ENCODE measurements at places on chromosomes 4 and X. TPM values are rescaled to one million over a fixed set of nuclear protein-coding genes. Genes with fewer than 3 reads are reported as not detected.

- DNase-seq: no peak
- H3K27me3 ChIP-seq: no peaks in the 10 kb centered on the region
- H3K4me3 ChIP-seq: no peak overlapping the region
- no peak overlapping the region for H3K27ac ChIP-seq
Measured at GRCh38 chrX:39451046-39451445, 646.7 kb downstream of the BCOR start.

GRCh38 chrX:109926118-109926517 is 76.8 kb upstream of the TMEM164 start:
- H3K4me1 ChIP-seq: no peaks in the 10 kb centered on the region
- peaks cover 4% of the 10 kb centered on the region for H3K27me3 ChIP-seq
- no peak overlapping the region for H3K4me3 ChIP-seq
- H3K36me3 ChIP-seq: no peaks in the 10 kb centered on the region

DNA sequence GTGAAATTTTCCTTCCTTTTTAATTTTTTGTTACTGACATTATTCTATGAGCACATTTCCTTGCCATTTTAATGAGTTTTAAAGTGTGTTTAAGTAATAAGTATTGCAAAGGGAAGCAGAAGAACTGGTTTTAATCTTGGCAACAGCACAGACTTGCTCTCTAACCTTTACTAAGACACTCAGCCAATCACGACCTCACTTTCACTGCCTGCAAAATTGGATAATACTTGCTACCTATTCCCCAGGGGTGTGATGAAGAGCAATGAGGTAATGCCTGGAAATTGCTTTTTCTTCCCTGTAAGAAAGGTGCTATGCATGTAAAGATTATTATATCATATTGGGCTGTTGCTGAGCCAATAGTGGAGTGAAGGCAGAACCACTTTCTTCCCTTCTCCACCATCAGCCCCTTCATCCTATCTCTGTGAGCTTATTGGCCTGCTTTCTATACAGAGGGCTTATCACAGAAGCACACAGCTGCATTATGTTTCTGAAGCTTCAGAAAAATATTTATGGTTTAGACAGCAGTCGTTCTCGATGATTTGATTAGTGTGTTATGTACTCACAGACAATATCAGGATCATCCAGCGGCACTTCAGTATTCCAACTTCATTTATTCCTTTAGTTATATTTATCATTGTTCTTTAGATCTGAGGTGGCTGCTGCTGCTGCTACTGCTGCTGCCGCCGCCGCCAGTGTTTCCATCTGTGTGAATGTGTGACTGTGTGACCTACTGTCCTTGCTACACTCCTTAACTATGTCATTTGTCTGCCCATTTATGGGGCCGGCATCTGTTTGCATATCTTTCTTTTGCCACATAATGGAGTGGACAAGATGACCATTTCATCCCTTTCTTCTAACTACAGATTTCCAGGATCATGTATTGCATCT is 255.1 kb downstream of the C4orf33 start:
- H3K4me3 ChIP-seq: no peak overlapping the region
- H3K27ac ChIP-seq: no peak overlapping the region
- no peaks in the 10 kb centered on the region for H3K4me1 ChIP-seq
- H3K36me3 ChIP-seq: no peaks in the 10 kb centered on the region
- peaks cover 13% of the 10 kb centered on the region for H3K27me3 ChIP-seq

The SOX3 gene
- total RNA-seq: not detected

DNA sequence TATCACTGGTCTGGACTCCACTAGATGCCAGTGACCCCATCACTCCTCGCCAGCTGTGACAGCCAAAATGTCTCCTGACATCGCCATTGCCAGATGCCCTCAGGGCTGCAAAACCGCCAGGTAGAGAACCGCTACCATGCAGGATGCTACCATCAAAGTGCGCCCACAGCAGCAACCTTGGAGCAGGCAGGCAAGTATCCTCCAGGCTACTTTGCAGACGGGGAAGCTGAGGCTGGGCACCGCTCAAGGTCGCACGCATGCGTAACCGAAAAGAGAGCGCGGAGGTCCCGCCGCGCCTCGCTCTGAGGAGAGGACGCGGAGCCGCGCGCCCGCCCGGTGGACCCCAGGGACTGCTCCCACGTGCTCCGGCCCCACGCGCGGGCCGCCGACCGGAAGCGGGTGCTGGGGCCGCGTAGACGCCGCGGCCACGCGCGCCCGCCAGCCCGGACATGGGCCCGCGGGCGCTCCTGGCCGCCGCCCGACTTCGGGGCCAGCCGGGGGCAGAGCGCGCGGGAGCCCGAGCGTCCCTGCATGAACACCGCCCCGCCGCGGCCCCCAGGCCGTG is at the start of gene STS:
Gene STS (plus strand): TSS at position 300 of the 565 bp plus-strand sequence. CDS start 105,488 bp downstream, outside the sequence.
- peaks cover 17% of the 10 kb centered on the region for H3K4me1 ChIP-seq
- H3K36me3 ChIP-seq: peaks cover 2% of the 10 kb centered on the region
- H3K4me3 ChIP-seq: peak within 1 kb of the TSS; percentile 80
- peak within 1 kb of the TSS; percentile 85 for H3K27ac ChIP-seq

The CACNA1F gene
- 0.72 TPM for total RNA-seq

GRCh38 chr4:114417214-114417613 is 181.4 kb upstream of the UGT8 start:
- DNase-seq: no peak
- no peak overlapping the region for H3K4me3 ChIP-seq
- H3K27ac ChIP-seq: no peak overlapping the region

- H3K4me1 ChIP-seq: peaks cover 31% of the 10 kb centered on the region
- no peaks in the 10 kb centered on the region for H3K27me3 ChIP-seq
- H3K4me3 ChIP-seq: no peak overlapping the region
- peaks cover 12% of the 10 kb centered on the region for H3K36me3 ChIP-seq
- H3K27ac ChIP-seq: no peak overlapping the region
Measured at GRCh38 chr4:168321006-168321405, 2.5 kb upstream of the DDX60 start.

The MAGEE2 gene
- total RNA-seq: not detected

The HS6ST2 gene
- 0.39 TPM for total RNA-seq

The PTPN13 gene
- 0.10 TPM for total RNA-seq

- no peak overlapping the region for H3K27ac ChIP-seq
- H3K4me1 ChIP-seq: peaks cover 19% of the 10 kb centered on the region
- DNase-seq: no peak
- no peaks in the 10 kb centered on the region for H3K27me3 ChIP-seq
Measured at GRCh38 chrX:56789518-56790070, 60.6 kb downstream of the NBDY start.

The PPP4R3C gene
- total RNA-seq: not detected

DNA sequence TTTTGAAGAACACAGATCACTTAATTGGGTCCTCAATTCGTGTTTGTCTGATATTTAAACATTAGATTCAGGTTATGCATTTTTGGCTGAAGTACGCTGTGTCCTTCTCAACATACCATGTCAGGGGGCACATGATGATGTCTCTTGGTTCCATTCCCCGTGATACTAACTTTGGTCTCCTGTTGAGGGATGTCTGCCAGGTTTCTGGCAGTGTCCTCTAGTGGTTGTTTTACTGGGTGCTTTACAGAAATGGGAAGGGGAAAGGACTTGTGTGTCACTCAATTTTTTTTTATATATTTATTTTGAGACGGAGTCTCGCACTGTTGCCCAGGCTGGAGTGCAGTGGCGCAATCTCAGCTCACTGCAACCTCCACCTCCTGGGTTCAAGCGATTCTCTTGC is 58.2 kb downstream of the WWC2 start:
- no peak overlapping the region for H3K27ac ChIP-seq
- DNase-seq: no peak
- H3K4me1 ChIP-seq: peaks cover 2% of the 10 kb centered on the region
- no peaks in the 10 kb centered on the region for H3K36me3 ChIP-seq

GRCh38 chrX:9952300-9952699 is 14.9 kb upstream of the CLDN34 start:
- peaks cover 21% of the 10 kb centered on the region for H3K27me3 ChIP-seq
- peaks cover 2% of the 10 kb centered on the region for H3K36me3 ChIP-seq
- DNase-seq: no peak
- H3K27ac ChIP-seq: no peak overlapping the region

- H3K27ac ChIP-seq: no peak overlapping the region
- DNase-seq: no peak
- H3K4me1 ChIP-seq: peaks cover 7% of the 10 kb centered on the region
- no peaks in the 10 kb centered on the region for H3K36me3 ChIP-seq
Measured at GRCh38 chrX:109842611-109843010, 109.6 kb upstream of the ACSL4 start.

DNA sequence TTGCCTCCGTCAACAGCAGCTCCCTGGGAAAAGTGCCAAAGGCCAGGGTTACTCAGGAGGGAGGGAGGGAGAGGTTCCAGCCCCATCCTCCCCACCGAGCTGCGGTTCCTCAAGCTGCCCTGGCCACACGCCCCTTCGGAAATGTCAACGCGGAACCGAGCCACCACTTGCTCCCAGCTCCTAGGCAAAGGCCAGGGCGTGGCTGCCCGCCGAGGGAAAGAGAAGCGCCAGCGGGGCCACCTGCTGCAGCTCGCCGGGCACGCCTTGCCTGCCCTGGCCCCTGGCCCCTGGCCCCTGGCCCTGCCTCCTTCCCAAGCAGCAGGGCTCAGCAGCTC is 15.3 kb downstream of the SLC6A8 start:
- H3K36me3 ChIP-seq: no peaks in the 10 kb centered on the region
- no peaks in the 10 kb centered on the region for H3K4me1 ChIP-seq
- no peaks in the 10 kb centered on the region for H3K27me3 ChIP-seq
- H3K4me3 ChIP-seq: no peak overlapping the region
- H3K27ac ChIP-seq: no peak overlapping the region
- DNase-seq: no peak

DNA sequence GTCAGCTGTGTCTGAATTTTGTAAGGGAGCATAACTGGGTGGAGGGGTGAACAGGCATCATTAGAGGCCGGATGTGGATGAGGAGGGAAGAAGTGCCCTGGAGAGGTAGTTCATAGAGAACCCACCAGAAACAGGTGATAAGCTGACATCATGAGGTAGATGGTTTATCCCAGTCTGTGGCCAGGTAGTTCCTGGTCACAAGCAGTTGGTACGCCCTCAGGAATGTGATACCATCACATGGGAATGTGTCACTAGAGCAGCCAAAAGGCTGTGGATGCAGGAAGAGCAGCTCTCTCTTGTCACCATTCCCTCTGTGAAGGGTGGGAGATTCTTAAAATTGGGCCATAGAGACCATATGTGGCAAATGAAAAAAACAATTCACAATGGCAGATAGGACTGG is 21.9 kb downstream of the MSN start:
- H3K36me3 ChIP-seq: peaks cover 62% of the 10 kb centered on the region
- no peak for DNase-seq
- no peaks in the 10 kb centered on the region for H3K27me3 ChIP-seq
- peak overlapping the region; percentile 85 for H3K27ac ChIP-seq
- peaks cover 79% of the 10 kb centered on the region for H3K4me1 ChIP-seq

The UXT gene
- total RNA-seq: 154 TPM

DNA sequence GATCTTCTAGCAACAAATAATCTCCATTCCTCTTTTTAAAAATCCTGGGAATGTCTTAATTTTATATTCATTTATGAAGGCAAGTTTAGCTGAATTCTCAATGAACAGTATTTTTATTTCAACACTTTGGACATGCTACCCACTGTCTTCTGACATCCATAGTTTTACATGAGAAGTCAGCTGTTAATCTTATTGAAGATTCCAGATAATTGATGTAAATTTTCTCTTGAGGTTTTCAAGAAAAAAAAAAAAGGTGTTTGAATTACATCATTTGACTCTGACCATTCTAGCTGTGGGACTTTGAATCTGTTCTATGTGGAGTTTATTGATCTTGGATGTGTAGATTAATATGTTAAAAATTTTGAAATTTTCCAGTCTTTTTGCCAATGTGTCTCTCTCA is 28.0 kb downstream of the PDHA2 start:
- no peak overlapping the region for H3K27ac ChIP-seq
- H3K4me3 ChIP-seq: no peak overlapping the region
- H3K36me3 ChIP-seq: no peaks in the 10 kb centered on the region
- no peaks in the 10 kb centered on the region for H3K27me3 ChIP-seq
- no peaks in the 10 kb centered on the region for H3K4me1 ChIP-seq
- DNase-seq: no peak

Data from activated naive CD8-positive, alpha-beta T cell treated with anti-CD3 and anti-CD28 coated beads for 36 hours (primary cell).